ENCODE measurements at places on chromosomes 12 and 14.

DNA sequence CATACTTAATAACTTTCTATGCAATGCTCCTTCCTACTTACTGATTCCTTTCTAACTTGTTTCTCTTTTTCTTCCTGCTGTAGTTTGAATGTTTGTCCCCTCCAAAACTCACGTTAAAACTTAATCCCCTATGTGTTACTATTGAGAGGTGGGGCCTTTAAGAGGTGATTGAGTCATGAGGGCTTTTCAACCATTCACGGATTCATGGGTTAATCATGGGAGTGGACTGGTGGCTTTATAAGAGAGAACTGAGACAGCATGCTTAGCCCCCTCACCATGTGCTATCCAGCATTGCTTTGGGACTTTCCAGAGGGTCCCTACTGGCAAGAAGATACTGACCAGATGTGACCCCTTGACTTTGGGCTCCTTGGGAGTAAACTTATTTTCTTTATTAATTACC, 66.0 kb upstream of the TRIM9 start:
- no peak for DNase-seq

- no peak for DNase-seq
Observed at GRCh38 chr14:22850944-22851764, 14.8 kb downstream of the MMP14 start.

GRCh38 chr14:55329999-55330710, 58.9 kb downstream of the FBXO34 start:
- no peak for DNase-seq

DNA sequence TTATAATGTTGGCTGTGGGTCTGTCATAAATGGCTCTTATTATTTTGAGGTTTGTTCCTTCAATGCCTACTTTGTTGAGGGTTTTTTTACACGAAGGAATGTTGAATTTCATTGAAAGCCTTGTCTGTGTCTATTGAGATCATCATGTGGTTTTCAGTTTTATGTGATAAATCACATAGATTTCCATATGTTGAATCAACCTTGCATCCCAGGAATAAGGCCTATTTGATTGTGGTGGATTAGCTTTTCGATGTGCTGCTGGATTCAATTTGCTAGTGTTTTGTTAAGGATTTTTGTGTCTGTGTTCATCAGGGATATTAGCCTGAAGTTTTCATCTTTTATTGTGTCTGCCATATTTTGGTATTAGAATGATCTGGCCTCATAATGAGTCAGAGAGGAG, 27.6 kb downstream of the SLC2A13 start:
- DNase-seq: no peak

GRCh38 chr14:24422261-24422660, 7.2 kb downstream of the CBLN3 start:
- no peak for DNase-seq

DNA sequence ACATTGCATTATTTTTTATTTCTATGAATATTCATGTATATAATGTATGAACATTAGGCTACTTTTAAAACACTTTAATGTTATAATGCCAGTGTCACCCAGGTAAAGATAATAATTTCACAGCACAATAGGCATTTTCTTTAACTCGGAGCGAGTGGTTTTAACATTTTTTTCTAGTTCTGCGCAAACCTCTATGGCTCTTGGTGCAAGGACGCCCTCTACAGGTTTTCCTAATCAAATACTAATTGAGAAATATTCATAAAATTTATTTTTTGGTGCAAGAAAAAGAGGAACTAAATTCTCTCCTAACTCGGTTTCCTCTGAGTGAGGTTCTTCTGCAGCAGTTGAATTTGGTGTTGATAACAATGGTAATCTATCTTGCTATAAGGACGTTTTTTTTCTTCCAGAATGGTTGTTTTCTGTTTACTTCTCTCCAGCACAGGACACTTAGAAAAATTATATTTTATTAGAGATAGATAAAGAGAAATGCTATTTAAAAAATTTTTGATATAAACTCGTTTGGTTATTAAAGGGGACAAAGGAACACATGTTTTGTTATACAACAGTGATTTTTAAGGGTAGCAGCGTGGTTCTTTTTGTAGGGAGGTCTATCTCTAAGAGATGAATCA, 2.4 kb upstream of the WIF1 start:
- DNase-seq: no peak

DNA sequence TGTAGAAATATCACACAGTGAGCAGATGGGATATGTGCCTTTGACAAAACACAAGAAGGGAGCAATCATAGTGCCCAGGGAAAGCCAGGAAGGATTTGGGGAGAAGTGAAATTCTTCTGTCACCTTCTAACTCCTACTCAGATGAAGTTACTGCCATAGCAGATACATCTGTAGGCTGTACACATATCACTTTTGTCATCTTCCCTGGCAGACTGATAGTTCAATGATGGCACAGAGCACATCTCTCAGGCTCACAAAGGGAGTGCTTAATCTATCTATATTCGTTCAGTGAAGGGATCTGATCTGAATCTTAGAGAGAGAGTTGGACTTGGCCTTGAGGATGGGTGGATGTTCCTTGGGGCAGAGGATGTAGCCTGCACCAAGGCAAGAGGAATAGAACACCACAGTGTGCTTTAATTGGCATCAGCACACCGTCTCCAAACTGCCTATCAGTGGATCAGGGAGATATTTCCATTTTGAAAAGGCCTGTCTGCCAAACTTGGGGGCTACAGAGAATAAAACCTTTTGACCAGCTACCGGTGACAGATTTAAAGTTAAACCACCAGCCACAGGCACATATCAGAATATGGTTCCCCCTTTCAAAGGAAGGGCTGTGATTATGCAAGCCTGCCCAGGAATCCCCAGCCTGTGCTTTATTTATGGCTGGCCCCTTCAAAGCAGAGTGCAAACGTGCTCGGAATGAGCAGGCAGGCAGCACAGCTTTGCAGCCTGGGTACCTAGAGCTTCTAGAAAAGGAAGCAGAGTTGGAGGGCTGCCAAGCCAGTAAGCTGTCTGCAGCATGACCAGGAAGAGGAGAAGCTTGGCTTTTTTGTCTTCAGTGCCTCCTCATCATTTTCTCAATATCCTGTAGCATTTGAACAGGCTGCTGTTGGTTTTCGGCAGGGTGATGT, 165.5 kb upstream of the DYRK2 start:
- DNase-seq: peak; percentile 29

DNA sequence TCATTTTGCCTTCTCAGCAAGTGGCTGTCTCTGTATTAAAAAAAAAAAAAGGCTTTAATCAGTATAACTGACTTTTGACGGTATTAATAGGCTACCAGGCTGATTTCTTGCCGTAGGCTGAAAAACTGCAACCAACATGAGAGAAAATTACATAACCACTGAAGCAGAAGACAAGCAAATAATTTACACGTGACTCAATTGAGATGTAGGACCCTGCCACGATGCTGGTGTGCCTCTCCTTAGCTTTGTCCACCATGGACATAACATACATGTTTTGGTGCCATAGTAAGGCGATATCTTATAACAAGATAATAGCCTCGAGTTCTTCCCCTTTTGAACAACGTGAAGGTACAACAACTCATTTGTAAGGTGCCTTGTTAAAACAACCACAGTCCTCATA, 88.7 kb upstream of the GRIP1 start:
- no peak for DNase-seq

- DNase-seq: no peak
Observed at GRCh38 chr12:115873451-115874082, 403.9 kb downstream of the MED13L start.

- DNase-seq: no peak
Observed at GRCh38 chr14:102445641-102446040, 63.9 kb downstream of the ANKRD9 start.

DNA sequence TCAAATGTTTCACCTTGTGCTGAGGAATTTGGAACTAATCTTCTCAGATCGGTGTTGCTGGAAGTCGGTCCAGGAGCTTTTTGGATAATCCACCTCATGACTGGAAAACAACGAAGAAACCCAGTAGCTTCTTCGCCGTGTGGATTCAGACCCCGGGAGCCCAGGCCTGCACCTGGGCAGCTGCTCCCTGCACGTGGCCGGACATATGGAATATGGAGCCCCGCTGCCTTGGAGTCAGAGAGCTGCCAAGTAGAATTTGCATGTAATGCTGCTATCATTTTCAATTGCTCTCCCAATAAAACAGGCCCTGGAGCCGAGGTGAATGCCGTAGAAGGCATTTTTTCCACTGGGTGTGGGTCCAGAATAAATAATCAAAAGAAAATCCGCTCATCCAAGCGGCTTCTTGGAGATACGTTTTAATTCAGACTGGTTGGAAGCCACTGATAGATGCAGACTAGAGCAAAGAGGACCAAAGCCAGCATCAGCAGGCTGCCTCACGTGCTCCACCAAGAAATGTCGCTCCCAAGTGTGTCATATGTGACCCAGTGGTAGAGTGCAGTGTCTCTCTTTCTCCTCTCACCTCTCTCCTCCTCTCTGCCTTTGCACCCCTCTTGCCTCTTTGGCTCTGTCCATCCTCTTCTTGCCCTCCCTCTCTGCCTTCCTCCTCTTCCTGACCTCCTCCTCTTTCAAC, 115.3 kb downstream of the ZNF664 start:
- DNase-seq: no peak

- no peak for DNase-seq
Observed at GRCh38 chr12:104336115-104336514, 32.6 kb downstream of the EID3 start.

DNA sequence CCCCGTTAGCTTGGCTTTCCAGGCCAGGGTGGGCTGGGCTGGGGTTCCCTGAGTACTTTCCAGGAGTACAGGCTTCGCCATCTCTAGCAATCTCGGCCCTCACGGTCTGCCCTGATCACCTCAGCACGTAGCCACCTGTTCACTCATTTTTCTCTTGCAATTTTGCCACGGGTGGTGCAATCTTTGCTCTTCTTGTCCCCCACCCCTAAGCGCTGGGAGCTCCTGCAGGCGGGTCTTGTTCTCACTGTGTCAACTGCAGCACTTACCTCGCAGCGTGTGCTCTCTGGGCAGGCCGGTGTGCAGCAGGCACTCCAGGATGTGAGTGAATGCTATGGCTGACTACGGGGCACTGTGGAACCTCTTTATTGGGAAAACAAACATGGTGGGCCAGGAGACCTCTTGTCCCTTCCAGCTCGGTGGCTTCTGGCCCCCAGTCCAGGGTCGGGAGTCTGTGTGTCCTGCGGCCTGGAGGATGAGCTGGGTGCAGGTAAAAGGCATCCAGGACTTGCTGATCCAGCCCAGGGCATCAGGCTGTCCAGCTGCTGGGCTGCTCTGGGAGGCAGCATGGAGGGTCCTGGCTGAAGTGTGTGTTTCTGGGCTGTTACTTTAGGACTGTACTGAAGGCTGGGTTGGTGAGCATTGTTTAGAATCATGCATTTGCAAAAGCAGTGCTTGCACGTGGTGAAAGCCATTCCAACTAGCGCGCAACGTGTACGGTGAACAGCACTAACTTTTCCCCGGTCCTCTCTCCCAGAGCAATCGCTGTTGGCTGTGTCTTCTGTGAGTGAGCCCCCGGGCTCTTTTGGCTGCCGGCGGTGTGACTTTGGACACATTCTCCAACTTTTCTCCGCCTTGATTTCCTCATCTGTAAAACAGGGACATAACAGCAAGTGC, 1.5 kb upstream of the ULK1 start:
- no peak for DNase-seq

DNA sequence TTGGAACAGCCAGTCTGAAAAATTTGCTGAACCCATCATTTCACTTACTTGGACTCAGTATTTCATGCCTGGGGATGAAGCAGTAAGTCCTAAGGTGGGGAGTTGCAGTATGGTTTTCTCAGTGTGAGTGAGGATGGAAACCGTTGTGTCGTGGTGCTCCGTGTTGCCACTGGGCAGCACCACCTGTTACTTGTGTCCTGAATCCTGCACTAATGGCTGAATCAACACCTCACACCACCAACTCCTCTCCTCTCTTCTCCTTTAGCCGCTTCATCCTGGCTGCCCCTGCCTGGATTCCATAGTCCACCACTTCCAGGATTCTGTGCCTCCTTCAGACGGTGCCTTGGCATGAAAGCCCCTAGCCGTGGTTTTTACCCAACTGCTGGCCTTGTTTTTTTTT, 3.0 kb upstream of the EP400 start:
- DNase-seq: no peak

GRCh38 chr12:1777798-1778197, 42.6 kb upstream of the LRTM2 start:
- DNase-seq: no peak

- no peak for DNase-seq
Observed at GRCh38 chr14:24700511-24700910, 66.5 kb upstream of the GZMB start.

DNA sequence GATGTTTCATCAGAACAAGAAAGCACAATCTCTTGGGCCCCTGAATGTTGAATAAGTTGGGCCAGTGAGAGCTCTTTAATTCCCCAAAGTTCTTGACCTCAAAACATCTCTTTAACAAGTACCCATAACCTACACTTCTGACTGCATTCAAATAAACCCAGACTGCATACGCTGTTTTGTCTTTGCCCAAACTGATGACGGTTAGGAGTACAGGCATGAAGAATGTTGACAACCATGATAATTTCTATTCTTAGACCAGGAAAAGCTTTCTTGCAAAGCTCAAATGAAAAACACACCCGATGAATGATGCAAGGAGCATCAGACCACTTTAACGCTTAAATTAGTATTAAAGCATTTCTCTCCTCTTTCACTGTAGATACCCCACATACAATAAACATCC, 11.7 kb upstream of the RAB3IP start:
- no peak for DNase-seq

GRCh38 chr12:52496590-52497071, 3.6 kb upstream of the KRT6A start:
- DNase-seq: no peak

DNA sequence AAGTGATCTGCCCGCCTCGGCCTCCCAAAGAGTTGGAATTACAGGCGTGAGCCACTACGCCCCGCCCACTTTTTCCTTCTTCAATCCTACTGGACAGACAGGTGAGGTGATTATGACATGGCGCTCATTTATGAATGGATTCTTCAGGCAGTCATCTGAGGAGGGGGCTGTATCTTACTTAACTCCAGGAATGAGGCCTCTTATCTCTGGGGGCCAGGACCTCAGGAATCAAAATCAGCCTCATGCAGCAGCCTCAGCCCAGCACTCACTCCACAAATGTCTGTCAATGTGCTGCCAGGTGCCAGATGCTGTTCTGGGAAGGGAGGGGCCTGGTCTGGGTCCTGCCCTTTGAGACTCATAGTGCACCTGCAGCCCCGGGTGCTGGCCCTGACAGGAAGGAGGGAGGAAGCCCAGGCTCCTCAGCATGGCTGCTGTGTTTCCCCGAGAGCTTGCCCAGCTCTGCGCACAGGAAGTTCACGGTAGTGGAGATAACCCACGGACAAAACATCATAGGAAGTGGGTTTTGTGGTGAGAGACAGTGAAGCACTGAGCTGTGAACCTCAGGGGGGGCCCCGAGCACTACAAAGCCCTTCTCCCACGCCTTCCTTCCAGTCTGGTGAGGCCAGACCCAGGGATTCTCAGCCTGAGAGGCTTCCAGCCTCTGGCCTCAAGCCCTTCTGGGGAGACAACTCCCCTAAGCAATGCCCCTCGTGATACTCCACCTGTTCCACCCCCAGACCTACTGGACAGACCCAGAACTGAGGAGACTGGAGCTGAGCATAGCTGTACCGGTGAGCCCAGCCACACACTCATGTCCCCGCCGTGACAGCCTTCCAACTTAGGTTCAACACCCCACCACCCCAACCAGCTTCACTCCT, 22.3 kb downstream of the GALNT6 start:
- peak; percentile 63 for DNase-seq

- DNase-seq: no peak
Observed at GRCh38 chr14:95875831-95876760, 536 bp upstream of the TUNAR start.
